ENCODE measurements at places on chromosomes 6 and 20.

GRCh38 chr6:155436981-155437749 lies 18.5 kb downstream of the NOX3 start:
- no peak for DNase-seq

DNA sequence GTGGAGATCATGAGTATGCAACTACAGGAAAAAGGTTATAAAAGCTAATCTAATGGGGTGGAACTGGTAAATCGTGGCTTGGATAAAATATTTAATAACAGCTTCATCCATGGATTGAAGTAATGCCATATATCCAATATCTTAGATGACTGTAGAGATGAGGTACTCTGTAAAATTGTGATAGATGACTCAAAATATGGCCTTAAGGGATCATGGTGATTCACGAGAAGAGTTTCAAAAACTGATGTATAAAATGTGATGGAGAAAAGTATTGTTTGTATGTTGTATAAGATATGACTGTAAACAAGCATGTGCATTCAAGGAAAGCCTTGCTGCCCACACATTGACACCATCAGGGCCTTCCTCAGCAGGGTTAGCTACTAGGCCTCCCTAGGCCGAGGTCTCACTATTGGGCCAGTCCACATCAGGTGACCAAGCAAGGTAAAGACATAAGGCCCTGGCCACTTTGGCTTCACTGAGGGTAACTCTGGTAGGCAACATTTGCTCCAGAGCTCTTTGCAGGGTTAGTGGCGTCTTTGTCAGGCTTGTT lies 17.7 kb upstream of the CCN6 start:
- DNase-seq: peak; percentile 70

GRCh38 chr6:28597217-28597835 lies 71.6 kb downstream of the GPX5 start:
- peak; percentile 78 for DNase-seq

DNA sequence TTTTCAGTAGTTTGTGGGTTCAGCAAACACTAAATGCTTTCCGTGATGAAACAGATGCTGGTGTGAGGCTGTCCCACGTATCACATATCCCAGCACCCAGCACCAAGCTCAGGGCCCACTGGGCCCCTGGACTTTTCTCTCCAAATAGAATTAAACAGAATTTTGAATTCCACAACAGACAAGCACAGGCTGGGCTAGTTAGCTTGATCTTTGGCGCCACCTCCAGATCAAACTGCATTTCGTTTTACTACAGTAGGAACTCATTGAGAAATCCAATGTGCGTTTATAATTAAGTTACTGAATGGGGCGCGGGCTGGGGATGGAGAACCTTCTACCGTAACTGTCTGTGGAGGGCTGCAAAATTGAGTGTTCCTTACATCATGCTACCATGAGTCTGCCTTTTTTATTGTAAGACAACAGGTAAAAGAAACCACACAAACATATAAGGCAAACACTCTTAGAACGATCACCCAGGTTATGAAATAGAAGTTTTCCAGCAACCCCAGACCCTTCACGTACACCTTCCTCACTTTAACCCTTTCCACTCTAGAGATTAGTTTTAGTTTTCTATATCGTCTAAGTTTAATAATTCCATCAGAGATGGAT lies 107.8 kb downstream of the ZFP64 start:
- DNase-seq: peak; percentile 74

- DNase-seq: no peak
Observed at GRCh38 chr6:169020821-169021220, 232.8 kb downstream of the THBS2 start.

DNA sequence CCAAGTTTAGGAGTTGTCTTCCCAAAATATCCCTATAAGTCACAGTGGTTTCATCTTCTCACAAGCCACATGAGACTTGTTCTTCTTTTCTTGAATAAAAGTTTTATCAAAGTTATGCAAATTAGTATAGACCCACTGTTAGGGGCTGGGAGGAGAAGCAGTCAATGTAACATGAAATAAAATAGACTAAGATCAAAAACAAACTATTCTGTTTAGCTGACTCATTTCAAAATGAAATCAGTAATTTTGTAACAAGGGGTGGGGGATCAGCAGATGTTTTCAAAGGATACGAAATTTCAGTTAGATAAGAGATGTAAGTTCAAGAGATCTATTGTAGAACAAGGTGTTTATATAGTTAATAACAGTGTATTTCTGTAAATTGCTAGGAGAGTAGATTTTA lies 339.6 kb upstream of the PRDM1 start:
- DNase-seq: no peak

- DNase-seq: peak; percentile 51
Observed at GRCh38 chr6:38508894-38509293, 130.8 kb downstream of the BTBD9 start.

DNA sequence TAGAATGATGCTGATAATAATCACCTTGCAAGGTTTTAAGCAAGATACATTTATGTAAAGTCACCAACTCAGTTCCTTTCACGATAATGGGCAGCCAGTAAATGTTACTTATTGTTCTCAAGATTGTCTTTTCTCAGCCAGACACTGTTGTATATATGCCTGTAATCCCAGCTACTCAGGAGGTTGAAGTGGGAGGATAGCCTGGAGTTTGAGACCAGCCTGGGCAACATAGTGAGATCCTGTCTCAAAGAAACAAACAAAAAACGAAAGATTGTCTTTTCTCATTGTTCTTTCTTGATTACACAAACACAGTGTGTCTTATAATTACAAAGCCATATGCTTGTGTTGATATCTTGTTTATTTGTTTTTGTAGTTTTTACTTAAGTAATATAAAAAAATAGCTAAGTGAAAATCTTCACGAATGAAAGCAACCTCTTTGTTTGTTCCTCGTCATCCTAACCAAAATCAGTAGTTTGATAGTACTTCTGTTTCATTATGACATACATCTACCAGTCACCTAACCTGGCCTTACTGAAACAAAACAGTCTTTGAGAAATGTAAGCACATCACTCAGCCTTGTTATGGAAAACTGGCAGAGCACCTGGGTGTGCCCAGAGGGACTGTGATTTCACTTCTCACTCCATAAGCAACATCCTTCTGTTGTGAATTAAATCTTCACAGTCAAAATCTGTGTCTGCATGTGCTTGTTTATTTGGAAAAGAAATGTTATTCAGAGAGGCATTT lies 436.2 kb upstream of the SOX4 start:
- DNase-seq: no peak

DNA sequence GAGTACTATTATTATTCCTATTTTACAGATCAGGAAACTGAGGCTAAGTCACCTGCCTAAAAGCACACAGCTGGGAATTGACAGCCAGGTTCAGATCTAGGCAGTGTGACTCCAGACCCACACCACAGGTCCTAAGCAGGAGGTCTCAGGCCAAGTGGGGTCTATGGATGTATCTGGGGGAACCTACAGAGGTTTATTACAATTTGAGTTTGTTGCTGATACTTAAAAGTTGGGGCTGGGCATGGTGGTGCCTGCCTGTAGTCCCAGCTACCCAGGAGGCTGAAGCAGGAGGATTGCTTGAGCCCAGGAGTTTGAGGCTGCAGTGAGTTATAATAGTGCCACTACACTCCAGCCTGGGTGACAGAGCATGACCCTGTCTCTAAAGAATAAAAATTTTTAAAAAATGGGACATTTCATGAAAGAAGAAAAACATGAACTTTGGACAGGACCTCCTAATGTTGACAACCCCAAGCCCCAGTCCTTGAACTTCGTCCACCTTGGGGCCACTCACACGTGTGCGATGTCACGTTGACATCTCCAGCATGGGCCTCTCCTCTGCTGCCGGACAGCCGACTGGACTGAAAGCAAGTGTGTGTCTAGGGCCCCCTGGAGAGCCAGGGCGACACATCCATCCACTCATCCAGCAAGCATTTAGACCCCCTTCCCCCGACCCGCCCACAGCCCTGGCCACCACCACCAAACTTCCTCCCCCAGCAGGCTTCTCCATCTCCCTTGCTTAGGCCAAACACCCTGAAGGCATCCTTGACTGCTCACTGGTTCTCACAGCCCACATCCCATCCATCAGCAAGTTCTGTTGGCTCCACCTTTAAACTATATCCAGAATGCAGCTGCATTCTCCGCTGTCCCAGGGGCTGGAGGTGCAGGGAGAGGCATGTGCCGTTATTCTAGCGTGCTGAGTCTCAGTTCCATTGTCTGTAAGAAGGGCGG lies 40.0 kb downstream of the NOL4L start:
- DNase-seq: peak; percentile 48

DNA sequence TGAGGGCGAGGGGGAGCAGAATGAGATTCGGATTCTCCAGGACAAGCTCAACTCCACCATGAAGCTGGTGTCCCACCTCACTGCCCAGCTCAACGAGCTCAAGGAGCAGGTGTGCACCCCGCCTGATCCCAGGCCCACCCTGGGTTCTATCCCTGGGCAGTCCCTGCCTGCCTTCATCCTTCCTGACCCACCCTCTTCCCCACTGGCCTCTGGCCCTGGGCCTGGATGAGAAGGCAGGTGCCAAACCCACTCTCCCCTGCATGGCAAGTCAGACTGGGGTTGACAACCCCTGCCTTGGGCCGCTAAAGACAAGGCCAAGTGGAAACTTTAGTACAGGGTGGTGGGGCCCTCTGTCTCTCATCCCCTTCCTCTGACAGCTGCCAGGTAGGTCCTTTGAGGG lies 16.5 kb downstream of the UQCC2 start:
- DNase-seq: no peak

DNA sequence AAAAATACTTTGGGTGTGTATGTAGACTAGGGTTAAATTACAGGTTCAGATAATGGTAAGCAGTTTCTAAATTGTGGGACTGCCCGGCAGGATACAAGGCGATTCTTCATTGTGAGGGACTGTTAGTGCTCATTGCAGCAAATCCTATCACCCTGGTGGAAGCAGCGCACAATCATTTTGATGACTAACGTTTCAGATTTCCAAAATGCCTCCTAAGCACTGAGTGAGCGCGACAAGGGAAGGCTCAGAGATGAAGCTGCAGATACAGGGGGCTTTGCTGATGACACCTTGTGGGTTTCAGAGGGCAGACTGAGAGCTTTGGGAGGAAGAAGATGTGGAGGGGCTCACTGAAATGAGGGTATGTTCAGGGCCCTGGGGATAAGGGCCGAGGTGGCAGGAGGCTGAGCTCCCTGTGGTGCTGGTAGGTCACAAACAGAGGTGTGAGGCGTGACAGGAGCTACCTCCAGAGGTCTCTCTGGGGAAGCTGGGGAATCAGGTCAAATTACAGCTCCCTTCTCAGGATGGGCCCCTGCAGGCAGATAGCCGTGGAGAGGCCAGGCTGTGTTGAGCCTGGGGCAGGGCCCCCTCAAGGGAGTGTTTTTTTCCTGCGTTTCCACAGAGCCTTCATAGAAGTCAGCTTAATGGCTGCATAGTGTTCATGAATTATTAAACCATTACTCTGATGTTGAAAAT lies 84.5 kb upstream of the FYN start:
- peak; percentile 47 for DNase-seq

DNA sequence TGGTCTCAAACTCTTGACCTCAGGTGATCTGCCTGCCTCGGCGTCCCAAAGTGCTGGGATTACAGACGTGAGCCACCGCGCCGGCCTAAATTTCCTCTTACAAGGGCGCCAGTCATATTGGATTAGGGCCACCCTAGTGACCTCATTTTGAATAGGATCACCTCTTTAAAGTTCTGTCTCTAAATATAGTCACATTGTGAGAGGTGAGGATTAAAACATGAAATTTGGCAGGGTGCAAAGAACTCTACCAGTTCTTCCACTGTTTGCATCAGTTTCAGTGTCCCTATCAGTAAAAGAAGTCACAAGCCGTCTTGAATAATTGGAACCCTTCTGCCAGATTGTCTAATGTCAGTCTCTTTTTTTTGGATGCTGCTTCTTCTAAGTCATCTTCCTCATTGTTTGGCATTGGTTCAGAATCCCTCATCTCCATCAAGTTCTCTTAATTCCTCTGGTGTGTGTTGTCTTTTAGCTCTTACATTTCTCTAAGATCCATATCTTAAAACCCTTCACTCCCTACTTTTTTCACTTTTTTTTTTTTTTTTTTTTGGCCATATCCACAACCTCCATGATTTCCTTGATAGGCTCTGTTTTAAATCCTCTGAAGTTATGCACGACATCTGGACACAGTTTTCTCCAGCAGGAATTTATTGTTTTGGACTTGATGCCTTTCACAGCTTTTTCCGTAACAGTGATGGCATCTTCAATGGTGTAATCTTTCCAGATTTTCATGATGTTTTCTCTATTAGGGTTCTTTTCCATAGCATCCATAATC lies 56.8 kb downstream of the NCOA3 start:
- no peak for DNase-seq

DNA sequence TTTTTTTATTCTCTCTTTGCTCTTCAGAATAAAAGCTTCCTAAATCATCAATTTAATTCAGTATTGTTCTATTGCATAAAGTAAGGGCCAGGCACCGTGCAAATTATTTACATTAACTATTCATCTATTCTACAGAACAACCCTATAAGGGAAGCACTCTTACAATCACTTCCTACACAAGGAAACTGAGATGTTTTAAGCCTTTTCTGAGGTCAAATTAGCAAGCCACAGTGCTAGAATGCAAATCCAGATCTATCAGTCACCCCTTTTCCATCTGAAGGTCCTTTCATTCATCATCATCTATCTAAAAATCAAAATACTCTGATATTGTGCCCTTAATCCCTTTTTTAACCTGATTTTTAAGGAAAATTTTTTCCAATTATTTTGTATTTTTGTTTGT lies 31.2 kb downstream of the FRK start:
- no peak for DNase-seq

- DNase-seq: no peak
Observed at GRCh38 chr20:59829054-59829785, 104.2 kb downstream of the SYCP2 start.

- no peak for DNase-seq
Observed at GRCh38 chr6:40389254-40389653, 197.9 kb downstream of the LRFN2 start.

DNA sequence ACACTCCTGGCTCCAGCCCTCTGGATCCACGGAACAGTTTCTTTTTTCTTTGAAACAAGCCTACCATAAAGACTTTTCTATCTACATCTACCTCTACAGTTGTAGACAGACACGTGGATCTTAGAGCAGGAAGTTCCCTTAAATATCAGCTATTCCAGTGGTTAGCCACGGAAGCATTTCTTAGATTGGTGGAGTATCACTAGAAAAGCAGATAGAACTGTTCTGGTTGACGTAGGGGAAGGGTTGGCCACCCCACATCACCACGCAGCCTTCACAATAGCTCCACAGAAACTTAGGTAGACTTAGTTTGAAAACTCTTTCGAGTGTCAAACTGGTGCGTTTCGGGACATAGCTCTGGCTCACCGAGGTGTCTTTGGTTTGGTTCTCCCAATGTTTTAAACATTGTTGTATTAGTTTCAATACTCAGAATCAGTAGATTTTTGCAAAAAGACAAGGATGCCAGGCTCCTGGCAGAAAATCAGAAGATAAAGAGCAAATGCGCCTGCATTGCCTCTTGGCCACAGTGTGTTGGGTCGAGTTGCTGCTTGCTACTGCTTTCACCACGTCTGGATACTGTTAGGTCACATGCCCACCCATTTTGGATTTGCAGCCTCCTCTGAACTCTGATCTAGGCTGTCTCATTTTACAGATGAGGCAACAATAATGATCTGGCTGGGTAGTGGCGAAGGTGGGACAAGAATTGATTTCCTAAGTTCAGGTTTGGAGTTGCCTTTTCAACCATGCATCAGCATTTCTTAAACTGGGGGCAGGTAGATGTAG lies 71.5 kb upstream of the DTNBP1 start:
- DNase-seq: no peak

Data from ELR (cell line).